Caudate nucleus (tissue), 63 donors: ENCODE measurements at places on chromosomes 11 and 22.

- no peak for DNase-seq
Observed at GRCh38 chr11:73344191-73344607, 32.0 kb upstream of the RELT start.

- DNase-seq, result no peak
Observed at GRCh38 chr11:57786436-57786835, 24.8 kb downstream of the CTNND1 start.

- no peak for DNase-seq
Observed at GRCh38 chr11:107827041-107827440, 31.5 kb downstream of the SLC35F2 start.

DNA sequence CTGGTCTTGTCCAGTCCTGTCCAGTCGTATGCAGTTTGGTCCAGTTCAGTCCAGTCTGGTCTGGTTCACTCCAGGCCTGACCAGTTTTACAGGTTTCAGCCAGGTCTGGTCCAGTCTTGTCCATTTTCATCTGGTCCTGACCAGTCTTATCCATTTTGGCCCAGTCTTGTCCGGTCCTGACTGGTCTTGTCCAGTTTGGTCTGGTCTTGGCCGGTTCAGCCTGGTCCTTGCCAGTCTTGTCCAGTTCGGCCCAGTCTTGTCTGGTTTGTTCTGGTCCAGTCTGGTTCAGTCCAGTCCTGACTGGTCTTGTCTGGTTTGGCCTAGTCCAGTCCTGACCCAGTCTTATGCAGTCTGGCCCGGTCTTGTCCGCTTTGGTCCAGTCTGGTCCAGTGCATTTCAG lies 380.2 kb downstream of the OR4C45 start:
- DNase-seq, result no peak

- DNase-seq, result no peak
Observed at GRCh38 chr11:93512949-93513667, 30.1 kb downstream of the SMCO4 start.
